Mesothelial cell of epicardium (in vitro differentiated cells): ENCODE measurements at places on chromosomes 6 and 20. TPM values are rescaled to one million over a fixed set of nuclear protein-coding genes. Genes with fewer than 3 reads are reported as not detected.
A peak's percentile ranks its signal among the peaks of the same experiment; 100 is the strongest.

SIRPD gene
- not detected in 3 replicates for total RNA-seq

DNA sequence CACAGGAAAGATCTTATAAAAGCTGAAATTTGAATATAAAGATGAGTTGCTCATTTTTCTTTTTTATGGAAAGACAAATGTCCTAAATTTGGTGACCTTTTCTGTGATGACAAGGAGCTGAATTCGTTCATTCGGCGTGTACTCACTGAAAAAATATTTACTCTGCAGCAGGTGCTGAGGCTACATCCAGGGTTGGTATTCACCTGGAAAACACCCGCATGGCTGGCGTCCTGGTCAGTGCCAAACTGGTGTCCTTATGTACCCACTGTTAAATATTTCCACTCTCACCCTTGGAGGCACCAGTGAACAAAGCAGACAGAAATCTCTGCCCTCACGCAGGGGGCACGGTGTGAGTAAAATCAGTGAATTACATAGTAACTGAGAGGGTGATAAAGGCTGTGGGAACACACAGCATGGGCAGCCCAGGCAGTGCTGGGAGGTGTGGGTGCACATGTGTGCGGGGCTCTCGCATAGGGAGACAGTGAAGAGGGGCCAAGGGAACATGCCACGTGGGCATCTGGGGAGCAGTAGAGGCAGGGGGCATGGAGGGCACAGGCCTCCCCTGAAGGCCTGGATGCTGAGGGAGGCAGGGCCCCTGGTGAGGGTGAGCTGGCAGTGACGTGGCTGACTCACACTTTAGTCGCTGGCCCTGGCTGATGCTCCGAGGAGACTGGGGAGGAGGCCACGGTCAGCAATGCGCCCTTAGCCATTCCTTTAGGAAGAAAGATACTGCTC is 89.7 kb downstream of the INSM1 start:
- no peak for DNase-seq

JPH2 gene
- 3.4 to 4.2 TPM (median 3.5 TPM) in 3 replicates for total RNA-seq

MRAP2 gene
- 2.0 to 2.7 TPM (median 2.1 TPM) in 3 replicates for total RNA-seq

DNA sequence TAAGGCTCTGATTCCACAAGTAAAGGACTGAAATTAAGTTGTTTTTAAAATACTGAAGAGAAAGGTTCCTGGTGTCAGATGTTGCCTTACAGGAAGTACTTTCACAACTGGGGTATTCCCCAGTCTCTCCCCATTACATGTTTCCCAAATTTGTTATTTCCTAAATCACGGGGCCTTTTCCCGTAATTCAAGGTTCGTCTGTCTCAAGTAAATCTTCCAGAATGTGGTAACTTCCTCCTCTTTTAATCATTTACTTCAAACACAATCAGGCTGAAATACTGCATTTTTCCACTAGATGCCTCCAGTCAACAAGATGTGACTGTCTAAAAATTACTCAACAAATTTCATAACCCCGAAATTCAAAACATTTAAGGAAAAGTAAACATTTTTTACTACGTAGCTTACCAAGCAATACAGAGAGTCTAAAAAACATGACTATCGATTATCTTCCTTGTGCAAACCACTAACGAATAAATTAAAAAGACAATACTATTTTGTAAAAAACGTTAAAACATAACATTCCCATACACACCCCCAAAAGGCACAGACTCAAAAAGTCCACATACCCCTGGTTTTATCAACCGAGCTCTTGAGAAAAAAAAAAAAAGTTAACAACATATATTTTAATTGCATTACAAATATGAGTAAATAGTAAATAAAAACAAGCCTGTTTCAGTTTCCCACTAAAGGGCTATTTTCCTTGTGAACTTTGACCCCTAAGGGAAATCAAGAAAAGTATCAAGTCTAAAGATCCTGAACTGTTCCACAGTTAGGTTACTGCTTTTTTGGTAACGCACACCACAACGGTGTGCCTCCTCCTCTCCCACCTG is 1.7 kb downstream of the SOD2 start:
- DNase-seq, result no peak

DNA sequence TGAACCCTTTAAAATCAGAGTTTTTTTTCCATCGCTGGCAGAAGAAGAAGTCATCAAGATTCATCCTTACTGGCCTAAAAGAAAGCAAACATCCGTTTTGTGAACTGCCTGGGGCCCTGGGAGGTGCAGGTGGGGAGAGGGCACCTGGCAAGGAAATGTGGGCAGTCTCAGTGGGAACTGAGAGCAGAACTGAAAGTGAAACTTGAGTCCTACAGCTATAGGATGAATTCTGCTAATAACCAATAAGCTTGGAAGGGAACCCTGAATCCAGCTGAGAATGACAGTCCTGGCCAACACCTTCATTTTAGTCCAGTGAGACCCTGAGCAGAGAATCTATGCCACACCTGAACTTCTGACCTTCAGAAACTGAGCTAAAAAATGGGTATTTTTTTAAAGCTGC is 130.1 kb upstream of the ASCC3 start:
- no peak for DNase-seq

DNA sequence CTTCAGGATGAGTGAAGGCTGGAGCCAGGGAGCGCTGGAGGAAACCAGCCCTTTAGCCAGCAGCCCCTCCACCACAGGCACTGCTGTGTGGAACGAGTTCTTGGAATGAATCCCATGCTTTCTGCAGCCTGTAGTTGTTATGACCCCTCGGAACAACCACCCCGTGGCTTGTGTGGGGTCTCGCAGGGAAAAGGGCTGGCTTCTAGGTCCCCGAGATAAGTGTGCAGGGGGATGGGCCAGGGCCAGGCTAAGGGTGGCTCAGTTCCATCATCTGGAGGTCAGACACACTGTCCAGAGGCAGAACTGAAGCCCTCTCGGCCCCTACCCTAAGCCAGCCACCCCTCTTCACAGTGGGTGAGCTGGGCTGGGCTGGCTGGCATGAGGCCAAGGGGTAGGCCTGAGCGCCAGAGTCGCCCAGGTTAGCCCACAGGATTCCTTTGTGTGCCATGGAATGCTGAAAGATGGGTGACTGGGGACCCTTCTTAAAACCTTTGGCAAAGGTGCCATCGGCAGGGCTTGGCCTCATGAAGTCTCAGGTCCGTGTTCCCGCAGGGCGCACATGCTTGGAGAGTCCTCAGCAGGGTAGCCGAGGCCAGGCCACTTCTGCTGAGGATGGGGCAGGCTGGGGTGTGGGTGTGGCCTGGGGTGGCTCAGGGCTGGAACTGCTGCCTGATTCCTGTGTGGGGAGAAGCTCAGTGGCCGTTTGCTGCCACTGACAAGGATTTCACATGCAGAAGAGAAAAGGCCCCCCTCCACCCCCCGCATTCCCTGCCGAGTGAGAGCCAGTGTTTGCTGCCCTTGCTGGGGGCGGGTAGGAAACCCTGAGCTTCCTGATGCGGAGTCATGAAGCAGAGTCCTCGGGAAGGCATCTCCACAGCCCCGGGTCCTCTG is 24.6 kb downstream of the SPATA2 start:
- DNase-seq, result no peak

DNA sequence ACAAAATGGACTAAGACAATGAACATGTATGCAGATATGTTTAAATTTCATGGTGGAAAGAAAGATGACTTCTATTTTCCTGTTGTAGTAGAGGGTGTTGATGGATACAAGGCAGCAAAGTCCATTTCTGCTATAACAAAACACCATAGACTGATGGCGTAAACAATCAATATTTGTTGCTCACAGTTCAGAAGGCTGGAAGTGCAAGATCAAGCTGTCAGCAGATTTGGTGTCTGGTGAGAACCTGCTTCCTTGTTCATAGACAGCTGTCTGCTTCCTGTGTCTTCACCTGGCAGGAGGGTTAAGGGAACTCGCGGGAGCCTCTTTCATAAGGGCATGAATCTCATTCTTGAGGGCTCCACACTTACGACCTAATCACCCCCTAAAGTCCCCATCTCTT is 83.0 kb upstream of the ELOVL5 start:
- DNase-seq, result no peak

DNA sequence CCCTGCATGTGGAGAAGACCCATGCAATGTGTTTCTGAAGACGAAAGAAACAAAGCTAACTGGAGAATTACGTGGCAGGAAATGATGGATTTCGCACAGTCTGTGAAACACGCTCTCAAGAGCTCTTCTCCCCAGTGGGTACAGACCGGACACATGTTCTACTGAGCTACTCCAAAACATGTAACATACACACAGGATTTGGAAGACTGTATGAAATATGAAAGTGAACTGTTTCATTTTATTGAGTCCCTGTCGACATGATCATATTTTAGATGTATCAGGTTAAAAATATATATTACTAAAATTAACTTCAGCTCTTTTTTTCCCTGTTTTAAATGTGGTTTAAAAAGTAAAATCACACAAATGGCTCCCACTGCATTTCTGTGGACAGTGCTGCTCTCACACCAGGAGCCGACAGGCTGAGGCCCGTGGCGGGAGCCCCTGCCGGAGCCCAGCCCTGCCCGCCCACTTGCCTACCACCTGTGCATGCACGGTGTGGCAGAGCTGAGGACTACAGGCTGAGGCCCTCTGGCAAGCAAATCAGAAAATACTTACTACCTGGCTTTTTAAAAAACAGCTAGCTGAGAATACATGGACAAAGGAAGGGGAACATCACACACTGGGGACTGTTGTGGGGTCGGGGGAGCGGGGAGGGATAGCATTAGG is 58.9 kb upstream of the NXT1 start:
- no peak for DNase-seq

NTSR1 gene
- 0.36 to 0.71 TPM (median 0.54 TPM) in 3 replicates for total RNA-seq

- no peak for DNase-seq
Observed at GRCh38 chr20:53291548-53291947, 302.1 kb downstream of the ZNF217 start.

TMEM74B gene
- 0.85 to 1.1 TPM (median 0.95 TPM) in 3 replicates for total RNA-seq

GRCh38 chr6:52887910-52888524 is 21.5 kb downstream of the GSTA3 start:
- DNase-seq, result no peak

- DNase-seq, result peak; percentile 29
Observed at GRCh38 chr20:10660661-10661060, 13.1 kb downstream of the JAG1 start.

DNA sequence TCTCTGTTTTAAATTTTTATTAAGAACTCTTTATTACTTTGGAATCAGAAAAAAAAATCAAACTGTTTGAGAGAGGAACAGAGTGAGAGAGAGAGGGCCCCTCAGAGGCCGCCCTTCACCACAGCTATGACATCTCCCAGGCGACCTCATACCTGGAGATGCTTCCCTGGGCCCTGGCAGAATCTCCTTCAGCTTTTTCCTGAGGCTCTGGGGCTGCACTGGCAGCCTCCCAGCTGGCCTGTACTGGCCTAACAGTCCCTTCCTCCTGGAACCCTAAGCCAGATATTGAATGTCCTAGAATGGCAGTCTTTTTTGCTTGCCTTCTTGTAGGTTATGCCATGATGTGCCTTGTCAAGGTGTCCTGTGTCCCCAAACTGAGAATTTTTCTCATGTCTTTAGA is 13.7 kb downstream of the ABHD12 start:
- no peak for DNase-seq

SIRPG gene
- total RNA-seq, result not detected in 3 replicates

GRCh38 chr6:39945626-39946025 is 11.4 kb upstream of the MOCS1 start:
- no peak for DNase-seq

DNA sequence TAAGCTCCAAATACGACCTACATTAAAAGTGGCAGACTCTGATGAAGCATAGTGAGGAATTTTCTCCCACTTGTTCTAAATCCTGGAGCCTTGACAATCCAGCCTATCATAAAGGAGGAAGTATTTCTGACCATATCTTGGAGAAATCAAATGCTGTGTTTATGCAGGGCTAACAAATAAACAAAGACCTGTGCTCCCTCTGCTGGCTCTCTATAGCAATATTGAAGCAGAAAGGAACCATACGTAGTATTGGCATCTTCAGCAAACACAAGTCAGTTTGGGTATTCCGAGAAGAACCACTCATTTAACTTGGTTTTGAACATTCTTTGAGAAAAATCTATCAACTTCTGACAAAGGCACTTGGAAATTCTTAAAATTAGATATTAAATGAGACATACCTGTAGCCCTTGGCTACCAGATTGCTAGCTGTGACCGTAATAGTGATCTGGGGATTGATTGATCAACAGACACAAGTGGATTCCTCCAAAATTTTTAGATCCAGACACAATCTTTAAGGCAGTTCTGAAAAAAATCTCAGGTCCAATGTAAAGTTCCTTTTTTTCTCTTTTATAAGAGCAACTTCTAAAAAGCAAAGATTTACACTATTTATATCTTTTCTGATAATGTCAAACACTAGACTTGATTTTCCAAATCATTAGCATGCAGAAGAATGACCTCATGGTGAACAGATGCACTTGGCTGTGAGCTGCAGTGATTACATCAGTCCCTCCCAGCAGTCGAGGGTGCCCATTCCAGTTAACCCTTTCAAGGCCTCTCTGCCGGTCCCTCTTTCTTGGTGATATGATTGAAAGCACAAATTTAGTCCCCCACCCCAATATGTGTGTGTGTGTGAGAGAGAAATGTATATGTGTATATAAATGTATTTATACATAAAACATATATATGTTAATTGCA is 40.2 kb downstream of the INSM1 start:
- no peak for DNase-seq

XKR7 gene
- 0.25 to 0.32 TPM (median 0.29 TPM) in 3 replicates for total RNA-seq

DNA sequence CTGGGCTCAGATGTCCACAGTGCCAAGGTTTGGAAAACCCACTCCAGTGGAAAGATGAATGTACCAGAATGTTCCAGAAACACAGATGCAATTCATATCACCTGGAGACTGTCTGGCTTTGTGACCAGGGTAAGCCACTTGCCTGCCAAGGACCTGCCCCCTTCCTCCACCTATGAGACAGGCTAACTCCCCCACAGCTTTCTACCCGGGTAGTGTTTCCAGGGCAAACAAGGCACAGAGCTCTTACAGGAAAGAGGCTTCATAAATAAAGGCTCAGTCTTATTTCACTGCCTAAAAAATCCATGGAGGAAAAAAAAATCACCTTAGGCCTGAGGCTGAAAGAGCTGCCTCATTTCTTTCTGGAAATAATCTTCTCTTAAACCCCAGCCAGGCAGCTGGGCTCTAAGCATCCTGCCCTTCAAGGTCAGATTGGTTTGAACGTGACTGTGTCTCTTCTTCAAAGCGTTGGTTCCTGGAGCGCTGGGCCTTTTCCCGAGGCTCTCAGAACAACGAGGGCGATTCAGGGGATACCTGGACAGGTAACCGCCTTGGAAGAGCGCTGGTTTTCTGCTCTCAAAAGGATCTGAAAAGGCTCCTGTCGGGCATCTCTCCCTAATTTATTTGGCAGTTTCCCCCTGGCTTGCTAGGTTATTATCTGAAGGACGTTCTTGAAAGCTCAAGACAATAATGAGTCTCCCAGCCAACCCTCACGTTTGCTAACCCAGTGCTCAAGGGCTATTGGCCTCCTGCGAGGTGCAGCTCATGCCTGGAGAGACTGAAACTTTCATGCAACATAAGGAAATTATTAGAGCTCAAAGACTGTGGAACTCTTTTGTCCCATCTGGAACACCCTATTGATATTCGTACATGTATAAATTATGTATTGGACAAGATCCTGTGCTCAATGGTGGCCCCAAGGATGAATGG is 199.2 kb upstream of the PMEPA1 start:
- DNase-seq, result no peak

RBM39 gene
- total RNA-seq, result 463 to 488 TPM (median 479 TPM) in 3 replicates

TMEM217 gene
- total RNA-seq, result 1.5 to 2.7 TPM (median 2.0 TPM) in 3 replicates
